ENCODE measurements at places on chromosomes 16 and 17.

DNA sequence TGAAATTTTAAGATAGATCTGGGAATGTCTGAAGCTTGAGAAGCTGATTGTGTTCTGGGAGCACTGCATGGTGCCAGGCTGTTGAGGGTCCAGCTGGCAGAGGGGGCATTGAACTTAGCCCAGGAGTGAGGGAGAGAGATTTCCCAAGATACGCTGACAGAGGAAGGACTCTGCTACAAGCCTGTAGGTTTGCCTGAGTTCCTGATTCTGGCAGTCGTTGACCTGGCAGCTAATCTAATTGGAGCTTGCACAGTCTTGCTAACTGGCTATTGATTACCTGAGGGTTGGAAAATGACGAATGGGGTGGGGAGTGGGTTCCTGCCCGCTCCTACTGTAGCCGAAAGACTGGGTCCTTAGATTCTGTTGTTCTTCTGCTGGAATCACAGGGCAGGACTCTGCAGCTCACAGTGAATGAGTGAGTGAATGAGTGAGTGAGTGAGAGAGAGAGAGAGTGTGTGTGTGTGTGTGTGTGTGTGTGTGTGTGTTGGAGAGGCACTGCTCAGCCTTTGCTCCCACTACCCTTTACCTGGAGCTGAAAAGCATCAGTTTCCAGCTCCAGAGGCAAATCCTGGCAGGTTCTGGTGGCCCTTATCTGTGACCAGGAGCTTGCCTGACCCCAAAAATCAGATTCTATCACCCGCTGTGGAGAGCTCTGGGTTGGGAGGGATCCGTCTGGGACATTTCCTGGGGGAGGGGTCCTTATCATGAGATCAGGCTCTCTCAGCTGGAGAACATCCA lies 16.7 kb downstream of the CTRL start:
- H3K27me3 ChIP-seq = peaks cover 3% of the 10 kb centered on the region
- no peak for DNase-seq
- peak overlapping the region; percentile 41 for H3K27ac ChIP-seq
- H3K4me3 ChIP-seq = no peak overlapping the region
- no peaks in the 10 kb centered on the region for H3K36me3 ChIP-seq

DNA sequence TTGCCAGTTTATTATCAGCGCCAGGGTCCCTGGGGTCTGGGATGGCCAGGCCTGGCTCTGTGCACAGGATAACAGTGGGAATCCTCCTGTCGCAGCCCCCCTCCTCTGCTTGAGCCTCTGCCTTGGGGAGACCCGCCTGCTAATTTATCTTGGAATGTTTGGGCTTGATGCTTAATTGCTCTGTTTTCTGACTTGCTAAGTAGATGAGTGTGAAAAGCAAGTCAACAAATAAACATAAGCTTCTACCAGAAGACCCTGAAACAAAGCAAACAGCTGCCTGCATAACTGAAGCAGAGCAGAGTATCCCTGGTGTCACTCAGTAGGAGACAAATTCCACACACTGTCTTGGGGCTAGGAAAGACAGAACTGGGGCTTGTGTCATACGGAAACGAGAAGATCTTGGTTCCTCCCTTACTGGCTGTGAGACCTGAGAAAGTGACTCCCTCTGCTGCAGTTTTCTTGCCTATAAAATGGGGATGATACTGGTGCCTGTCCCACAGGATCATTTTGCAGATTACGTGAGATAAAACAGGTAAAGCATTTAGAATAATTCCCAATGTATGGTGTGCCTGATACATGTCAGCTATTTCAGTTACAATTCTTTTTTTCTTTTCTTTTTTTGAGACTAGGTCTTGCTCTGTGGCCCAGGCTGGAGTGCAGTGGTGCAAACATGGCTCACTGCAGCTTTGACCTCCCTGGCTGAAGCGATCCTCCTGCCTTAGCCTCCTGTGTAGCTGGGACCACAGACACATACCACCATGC lies 44.8 kb upstream of the IRX3 start:
- peak; percentile 58 for DNase-seq
- no peak overlapping the region for H3K27ac ChIP-seq
- peaks cover 7% of the 10 kb centered on the region for H3K4me1 ChIP-seq
- H3K27me3 ChIP-seq = peaks cover 4% of the 10 kb centered on the region

- no peak for DNase-seq
- no peaks in the 10 kb centered on the region for H3K36me3 ChIP-seq
- peaks cover 6% of the 10 kb centered on the region for H3K27me3 ChIP-seq
- H3K4me1 ChIP-seq = peaks cover 2% of the 10 kb centered on the region
- H3K27ac ChIP-seq = no peak overlapping the region
- H3K4me3 ChIP-seq = no peak overlapping the region
These were observed 6.5 kb upstream of the PNPO start for GRCh38 chr17:47934856-47935255.

- H3K27me3 ChIP-seq = peaks cover 3% of the 10 kb centered on the region
- H3K4me3 ChIP-seq = no peak overlapping the region
- H3K27ac ChIP-seq = no peak overlapping the region
- no peaks in the 10 kb centered on the region for H3K4me1 ChIP-seq
These were observed 10.7 kb upstream of the LCAT start for GRCh38 chr16:67954421-67955196.

GRCh38 chr16:87117936-87118335 lies 199.3 kb downstream of the C16orf95 start:
- no peaks in the 10 kb centered on the region for H3K36me3 ChIP-seq
- DNase-seq = no peak
- no peak overlapping the region for H3K27ac ChIP-seq
- no peaks in the 10 kb centered on the region for H3K4me1 ChIP-seq
- H3K27me3 ChIP-seq = peaks cover 2% of the 10 kb centered on the region

DNA sequence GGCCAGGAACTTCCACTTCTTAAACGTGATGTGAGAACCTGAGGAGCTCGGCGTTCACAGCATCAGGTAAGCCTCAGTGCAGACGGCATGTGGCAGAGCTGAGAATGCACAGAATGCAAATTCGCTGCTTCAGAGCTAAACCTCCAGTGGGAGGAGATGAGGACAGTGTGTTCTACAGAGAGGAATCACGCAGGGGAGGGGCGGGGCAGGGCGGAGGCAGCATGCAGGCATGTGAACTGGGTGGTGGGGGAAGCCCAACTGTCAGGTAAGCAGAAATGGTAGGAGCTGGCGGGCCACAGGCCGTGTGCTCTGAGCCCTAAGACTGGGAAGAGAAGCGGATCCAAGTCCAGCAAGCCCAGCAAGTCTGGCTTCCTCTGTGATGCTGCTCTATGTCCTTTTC lies 94.7 kb downstream of the ZNF778 start:
- H3K36me3 ChIP-seq = peaks cover 5% of the 10 kb centered on the region
- peak overlapping the region; percentile 22 for H3K27ac ChIP-seq
- peaks cover 33% of the 10 kb centered on the region for H3K27me3 ChIP-seq
- no peak overlapping the region for H3K4me3 ChIP-seq
- DNase-seq = no peak
- peaks cover 61% of the 10 kb centered on the region for H3K4me1 ChIP-seq
